Stimulated activated CD8-positive, alpha-beta memory T cell treated with anti-CD3 and anti-CD28 coated beads, Interleukin-12 subunit alpha, Interleukin-12 subunit beta, amount 100 ng/mL, for 4 hours (primary cell): ENCODE measurements at places on chromosomes 12 and 14.

DNA sequence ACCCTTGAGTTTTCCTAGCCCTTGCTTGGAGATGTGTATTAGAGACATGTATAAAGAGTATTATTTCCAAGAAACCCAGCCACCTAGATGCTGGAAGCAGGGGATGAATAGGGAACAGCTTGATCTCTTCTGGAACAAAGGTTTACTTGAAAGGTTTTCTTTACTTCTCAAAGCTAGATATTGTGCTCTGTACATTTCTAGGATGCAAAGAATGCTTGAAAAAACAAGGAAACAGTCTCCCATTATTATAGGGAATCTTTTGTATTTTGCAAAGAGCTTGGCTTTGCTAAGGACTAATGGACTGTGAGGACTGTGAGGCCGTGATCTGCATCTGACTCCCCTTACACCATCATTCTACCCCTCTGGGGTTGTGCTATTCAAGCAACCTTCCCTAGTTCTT, 77.9 kb downstream of the PRICKLE1 start:
- no peak for DNase-seq

- no peak for DNase-seq
Observed at GRCh38 chr14:67358924-67359774, 455 bp downstream of the ATP6V1D start.

- DNase-seq = no peak
Observed at GRCh38 chr12:9673404-9674225, 4.1 kb downstream of the CLEC2D start.

DNA sequence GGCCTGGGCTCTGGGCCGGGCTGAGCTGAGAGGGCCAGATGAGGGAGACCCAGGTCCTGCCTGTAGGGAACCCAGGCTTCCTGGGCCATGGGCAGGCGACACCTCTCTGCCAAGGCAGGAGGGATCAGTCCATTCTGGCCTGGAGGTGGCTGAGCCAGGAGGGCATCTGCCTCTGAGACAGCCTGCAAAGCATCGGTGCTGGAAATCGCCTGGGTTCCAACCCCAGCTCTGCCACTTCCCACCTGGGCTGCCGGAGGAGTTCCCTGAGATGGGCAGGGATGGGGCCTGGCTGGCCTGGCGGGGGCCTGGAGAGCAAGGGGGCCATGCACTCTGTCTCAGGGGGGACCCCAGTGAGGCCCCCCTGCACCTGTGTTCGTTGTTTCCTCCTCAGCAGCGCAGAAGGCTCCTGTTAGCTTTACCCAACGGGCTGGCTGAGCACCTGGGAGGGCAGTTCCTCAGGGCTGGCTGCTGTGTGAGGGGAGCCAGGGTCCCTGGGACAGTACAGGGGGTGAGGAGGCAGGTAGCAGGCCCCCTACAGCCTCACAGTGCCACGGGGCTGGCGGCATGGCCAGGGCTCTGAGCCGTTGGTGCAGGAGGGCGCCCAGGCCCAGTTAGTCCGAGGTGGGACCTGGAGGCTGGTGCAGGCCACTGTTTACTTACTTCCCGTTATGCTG, 50.5 kb downstream of the KIF26A start:
- no peak for DNase-seq

GRCh38 chr12:111803851-111804250, 37.1 kb downstream of the ALDH2 start:
- no peak for DNase-seq

- no peak for DNase-seq
Observed at GRCh38 chr12:356276-356988, 32.7 kb downstream of the KDM5A start.
